ENCODE measurements at places on chromosomes 13 and 19.

- peak; percentile 15 for DNase-seq
Observed at GRCh38 chr13:33070713-33071112, 54.5 kb downstream of the KL start.

DNA sequence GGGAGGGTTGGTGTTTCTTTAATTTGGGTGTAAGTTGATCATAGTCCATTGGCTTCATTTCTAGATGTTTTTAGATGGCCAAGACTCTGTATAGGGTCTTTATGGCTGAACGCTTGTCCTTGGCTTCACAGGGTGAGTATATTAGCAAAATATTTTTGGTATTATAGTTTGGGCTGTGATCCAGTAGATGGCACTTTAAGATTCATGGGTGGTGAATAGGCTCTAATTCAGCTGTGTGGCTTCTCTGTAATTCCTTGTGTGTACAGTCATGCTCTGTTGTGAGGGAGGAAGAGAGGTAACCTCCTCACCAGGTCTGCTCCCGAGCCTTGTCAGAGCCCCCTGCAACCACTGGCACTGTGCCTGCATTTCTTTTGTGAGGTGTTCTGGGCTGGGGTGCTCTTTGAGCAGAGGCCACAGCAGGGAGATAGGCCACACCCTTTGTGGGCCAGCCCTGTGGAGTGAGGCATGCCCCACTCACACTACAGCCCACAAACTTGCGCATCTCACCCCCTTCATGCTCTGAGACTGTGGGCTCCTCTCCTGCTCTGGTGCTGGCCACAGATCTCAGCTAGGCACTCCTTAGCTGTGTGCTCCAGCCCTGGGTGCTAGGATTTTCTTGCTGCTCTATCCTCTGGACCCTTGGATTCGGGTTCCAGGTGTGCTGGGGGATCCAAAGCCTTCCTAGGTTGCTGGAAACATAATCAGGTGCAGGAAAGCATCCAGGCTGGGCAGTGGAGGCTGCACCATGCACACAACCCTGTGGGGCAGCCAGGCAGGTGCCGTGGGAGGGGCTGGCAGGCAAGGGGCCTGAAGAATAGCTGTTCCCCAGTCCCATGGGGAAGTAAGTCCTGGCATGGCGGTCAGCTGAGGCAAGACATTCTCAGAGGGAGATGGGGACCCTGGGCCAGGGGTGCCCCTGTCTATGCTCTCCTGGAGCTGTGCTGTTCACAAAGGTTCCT, 193.9 kb downstream of the GPC5 start:
- DNase-seq, result no peak

GRCh38 chr13:76804801-76805200, 81.4 kb downstream of the KCTD12 start:
- no peak for DNase-seq

GRCh38 chr19:54916822-54917221, 10.9 kb downstream of the NCR1 start:
- DNase-seq, result no peak

GRCh38 chr19:58096884-58097283, 1.1 kb downstream of the ZSCAN18 start:
- DNase-seq, result no peak

- no peak for DNase-seq
Observed at GRCh38 chr19:32287811-32288227, 57.6 kb upstream of the ZNF507 start.

- DNase-seq, result no peak
Observed at GRCh38 chr19:55712804-55713631, 25.2 kb downstream of the NLRP9 start.

DNA sequence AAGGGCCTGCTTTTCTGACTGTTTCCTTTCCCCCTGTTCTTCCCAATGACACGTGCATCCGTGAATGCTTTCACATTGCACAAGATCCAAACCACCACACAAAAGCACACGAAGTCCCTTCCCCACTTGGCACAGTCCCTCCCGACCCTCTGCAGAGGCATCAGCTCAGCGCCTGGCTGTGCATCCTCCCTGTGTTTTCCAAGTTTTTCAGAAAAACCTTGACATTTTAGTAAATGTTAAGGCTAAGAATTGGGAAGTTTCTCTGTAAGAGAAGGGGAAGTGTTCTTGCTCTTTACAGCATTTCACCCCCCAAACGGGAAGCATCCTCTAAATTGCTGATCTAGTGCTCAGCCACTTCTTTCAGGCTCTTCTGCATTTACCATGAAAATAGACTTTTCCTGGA, 94.5 kb upstream of the TM9SF2 start:
- no peak for DNase-seq

DNA sequence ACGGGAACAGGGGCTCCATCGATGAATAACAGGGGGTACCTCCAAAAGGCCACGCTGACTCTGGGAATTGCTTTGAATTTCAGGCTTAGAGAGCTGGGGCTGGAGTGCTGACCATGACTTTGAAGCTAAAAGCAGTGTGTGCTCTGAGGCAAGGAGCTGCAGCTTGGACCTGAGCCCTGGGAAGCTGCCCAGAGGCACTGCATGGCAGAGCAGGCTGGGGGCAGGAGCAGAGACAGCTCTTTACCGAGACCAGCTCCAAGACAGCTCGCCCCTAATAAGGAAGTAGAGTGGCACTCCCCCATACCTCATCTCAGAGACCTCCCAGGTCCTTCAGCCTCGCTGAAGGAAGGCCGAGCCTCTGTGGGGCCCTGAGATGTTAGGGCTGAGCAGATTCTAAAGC, 200.2 kb downstream of the COL4A1 start:
- no peak for DNase-seq

DNA sequence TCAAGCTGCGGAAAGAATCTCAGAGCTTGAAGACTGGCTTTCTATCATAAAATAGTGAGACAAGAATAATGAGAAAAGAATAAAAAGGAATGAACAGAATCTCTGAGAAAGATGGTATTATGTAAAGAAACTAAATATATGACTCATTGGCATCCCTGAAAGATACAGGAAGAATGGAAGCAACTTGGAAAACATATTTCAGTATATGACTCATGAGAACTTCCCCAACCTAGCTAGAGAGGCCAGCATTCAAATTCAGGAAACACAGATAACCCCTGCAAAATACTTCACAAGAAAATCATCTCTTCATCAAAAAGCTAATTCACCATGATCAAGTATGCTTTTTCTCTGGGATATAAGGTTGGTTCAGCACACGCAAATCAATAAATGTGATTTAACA, 2318.0 kb downstream of the PCDH9 start:
- DNase-seq, result peak; percentile 8
